ENCODE measurements at places on chromosomes 5 and 9.

DNA sequence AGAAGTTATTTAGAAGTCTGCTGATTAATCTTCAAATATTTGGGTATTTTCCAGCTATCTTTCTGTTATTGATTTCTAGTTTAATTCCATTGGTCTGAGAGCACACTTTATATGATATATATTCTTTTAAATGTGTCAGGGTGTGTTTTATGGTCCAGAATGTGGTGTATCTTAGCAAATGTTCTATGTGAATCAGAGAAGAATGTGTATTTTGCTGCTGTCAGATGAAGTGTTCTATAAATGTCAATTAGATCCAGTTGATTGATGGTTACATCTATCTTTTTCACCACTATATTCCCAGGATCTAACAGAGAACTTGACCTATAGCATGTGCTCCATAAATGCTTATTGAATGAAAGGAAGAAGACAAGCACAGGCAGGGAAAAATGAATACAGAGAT, 17.5 kb upstream of the ERAP1 start:
- DNase-seq = no peak

- no peak for DNase-seq
Observed at GRCh38 chr5:144436007-144436406, 265.3 kb downstream of the KCTD16 start.

DNA sequence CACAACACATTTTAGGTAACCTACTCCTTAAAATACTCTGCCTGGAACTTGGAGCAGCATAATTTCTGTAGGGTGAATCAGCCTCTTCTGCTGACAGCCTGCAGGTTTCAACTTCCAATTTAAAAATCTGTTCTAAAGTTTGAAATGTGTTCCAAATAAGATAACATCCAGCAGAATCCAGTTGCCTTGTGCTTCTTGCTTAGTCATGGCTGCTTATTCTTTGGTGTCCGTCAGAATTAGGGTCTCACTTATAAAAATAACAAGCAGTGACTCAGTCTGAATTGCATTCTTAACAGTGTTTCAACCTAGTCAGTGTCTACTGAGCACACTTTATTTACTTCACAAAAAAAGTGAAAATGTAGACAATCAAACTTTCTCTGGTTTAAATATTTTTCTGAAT, 3.7 kb downstream of the CDH6 start:
- DNase-seq = no peak

GRCh38 chr9:90724112-90724511, 77.5 kb upstream of the SYK start:
- DNase-seq = no peak

GRCh38 chr5:11222169-11222568, 461.1 kb upstream of the DAP start:
- no peak for DNase-seq

- DNase-seq = no peak
Observed at GRCh38 chr5:102561894-102562760, 63.3 kb upstream of the SLCO6A1 start.

- DNase-seq = no peak
Observed at GRCh38 chr9:27499451-27499850, 24.6 kb upstream of the IFNK start.

DNA sequence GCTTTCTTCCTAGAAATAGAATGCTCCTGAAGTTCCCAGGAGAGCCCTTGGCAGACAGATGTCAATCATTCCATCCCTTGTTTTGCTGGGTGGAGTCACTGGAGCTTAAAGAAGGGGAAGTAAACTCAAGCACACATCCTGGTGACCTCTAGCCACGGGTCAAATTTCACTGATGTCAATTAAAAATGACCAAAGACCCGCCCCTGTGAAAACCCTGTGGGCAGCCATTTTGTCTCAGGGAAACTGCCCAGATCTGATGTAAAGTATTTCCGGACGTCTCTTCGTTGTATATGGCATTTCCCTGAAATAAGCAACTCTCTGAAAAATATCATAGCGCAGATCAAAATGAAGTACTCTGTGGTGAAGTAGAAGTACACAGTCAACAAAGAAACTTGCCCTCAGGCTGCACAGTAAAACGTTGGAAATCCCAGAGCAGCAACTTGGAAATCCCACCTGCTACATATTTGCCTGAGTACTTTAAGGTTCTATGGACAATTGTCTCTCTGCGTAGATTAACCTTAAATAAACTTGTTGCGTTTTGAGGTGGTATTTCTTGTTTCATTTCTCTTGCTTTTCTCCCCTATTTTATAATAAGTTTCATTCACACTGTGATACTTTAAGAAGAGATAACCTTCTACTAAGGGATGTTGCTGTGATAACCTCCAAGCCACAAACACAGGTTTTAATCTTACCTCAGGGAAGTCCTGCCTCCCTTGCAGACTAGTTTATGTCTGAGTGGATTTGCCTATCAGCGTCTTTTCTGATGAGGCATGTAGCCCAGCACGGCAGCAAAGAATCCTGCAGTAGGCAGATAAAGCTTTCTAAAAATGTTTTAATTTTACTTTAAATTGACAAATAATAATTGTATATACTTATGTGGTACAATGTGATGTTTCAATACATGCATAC, 60.9 kb upstream of the PIP5K1B start:
- no peak for DNase-seq

Measured in cortex of kidney (tissue), 1 donor.